ENCODE measurements at places on chromosomes 4 and X. TPM values are rescaled to one million over a fixed set of nuclear protein-coding genes. Genes with fewer than 3 reads are reported as not detected.

GPR34 gene
- polyA plus RNA-seq = 0.35 TPM

GRCh38 chr4:4831266-4831665, 28.2 kb upstream of the MSX1 start:
- DNase-seq = no peak

GRCh38 chr4:76305971-76306881, at the start of gene STBD1:
Gene STBD1, plus strand, starts transcription at chr4:76306733. Its CDS starts 37 bp downstream, at chr4:76306770.
- peak; percentile 40 for DNase-seq

DNA sequence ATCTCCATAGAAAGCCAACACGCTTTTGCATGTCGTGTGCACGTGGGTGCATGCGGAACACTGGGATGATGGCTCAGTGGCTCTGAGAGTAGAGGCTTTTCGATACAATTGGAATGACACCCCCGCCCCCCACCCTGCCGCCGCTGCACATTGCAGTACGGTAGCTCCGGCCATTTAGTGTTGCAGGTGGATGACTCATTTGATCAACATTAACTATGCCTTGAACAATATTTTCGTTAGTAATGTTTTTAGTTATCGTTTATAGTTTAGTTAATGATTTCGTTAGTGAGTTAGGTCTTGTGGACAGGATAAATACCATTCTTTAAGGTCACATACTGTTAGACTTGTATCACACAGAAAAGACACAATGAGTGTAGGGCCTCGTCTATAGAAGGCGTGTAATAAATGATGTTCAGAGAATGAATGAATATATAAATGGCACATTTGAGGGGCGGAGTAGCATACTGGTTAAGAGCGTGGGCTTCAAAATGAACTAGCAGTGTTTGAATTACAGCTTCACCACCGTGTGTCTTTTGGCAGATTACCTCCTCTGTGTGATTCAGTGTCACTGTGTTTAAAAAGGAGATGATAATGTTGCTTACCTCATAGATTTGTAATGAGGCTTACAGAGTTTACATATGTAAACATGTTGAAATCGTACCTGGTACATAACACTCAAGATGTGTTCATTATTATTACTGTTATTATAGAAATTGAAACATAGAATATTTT, 67.2 kb upstream of the TENM3 start:
- DNase-seq = no peak

DNA sequence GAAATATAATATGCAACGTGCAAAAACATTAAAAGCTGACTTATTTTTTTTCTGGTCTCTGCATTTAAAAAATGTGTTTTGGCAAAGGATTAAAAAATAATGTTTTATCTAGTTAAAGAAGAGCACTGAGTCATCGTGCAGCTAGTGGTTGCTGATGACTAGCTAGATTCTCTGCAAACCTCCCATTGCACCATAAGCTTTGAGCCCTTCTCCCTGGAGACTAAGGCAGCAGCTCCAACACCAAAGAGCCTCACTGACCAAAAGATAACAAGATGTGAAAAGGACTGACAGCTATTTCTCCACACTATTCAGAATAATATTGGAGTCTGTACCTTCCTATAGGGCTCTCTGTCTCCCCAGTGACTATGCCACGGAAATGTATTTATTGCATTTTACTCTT, 424.3 kb downstream of the SLITRK2 start:
- no peak for DNase-seq

DNA sequence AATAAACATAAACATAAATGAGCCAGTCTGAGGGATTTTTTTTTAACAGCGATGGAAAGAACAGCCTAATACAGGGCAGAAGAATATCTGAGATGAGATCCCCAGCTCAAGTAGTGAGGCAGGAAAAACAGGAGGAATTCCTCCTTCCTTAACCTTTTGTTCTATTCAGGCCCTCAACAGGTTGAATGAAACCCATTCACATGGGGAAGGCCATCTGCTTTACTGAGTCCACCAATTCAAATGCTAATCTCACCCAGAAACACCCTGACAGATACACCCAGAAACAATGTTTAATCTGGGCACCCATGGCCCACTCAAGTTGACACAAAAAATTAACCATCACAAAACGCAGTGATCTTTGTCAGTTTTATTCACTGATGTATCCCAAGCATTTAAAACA, 45.5 kb downstream of the SMIM31 start:
- no peak for DNase-seq

- no peak for DNase-seq
Measured at GRCh38 chr4:128606173-128606572, 203.3 kb upstream of the JADE1 start.

PPARGC1A gene
- not detected for polyA plus RNA-seq

- DNase-seq = no peak
Measured at GRCh38 chrX:130887376-130887775, 15.6 kb downstream of the ENOX2 start.

GRCh38 chrX:65420154-65420553, 114.4 kb downstream of the LAS1L start:
- no peak for DNase-seq

DNA sequence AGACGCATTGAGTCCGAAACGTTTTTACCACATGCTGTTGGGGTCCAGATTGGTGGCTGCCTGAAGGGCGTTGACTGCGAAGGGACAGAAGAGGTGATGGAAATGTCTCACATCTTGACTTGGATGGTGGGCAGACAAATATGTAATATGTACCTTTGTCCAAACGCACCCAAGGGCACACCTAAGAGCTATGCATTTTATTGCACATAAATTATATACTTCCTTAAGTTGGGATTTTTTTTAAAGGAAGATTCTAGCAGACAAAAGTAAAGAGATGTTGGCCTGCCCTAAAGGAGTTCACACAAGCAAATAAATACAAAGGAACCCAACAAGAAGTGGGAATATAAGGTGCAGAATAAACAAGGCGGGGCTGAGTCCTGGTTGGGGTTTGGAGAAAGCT, 91.1 kb upstream of the TBL1X start:
- no peak for DNase-seq

ELF2 gene
- 38.6 TPM for polyA plus RNA-seq

Measured in CD4-positive, alpha-beta memory T cell (primary cell).